HFFc6 (cell line): ENCODE measurements at places on chromosomes 5 and 9. TPM values are rescaled to one million over a fixed set of nuclear protein-coding genes. Genes with fewer than 3 reads are reported as not detected.

- no peak overlapping the region for H3K4me3 ChIP-seq
- H3K36me3 ChIP-seq: no peaks in the 10 kb centered on the region
- H3K27me3 ChIP-seq: no peaks in the 10 kb centered on the region
- no peak for DNase-seq
- H3K27ac ChIP-seq: no peak overlapping the region
- H3K4me1 ChIP-seq: no peaks in the 10 kb centered on the region
Measured at GRCh38 chr5:110644357-110644756, 82.1 kb downstream of the TMEM232 start.

DNA sequence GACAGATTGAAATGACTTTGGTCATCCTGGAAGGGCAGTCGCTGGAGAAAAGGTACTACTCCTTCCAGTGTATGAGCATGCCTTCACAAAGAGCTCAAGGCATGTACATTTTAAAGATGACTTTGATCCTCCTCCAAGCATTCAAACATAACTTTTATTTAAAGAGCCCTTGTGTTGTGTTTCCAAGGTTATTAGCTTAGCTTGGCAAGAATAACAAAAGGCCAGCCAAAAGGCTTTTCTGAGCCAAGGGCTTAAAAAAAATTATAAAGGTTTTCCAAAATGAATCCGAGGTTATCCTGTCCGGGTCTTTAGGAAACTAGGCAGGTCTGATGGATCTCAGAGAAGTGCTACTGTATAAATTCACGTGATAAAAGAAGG lies 71.0 kb upstream of the PLPP6 start:
- H3K27me3 ChIP-seq: peaks cover 18% of the 10 kb centered on the region
- H3K36me3 ChIP-seq: no peaks in the 10 kb centered on the region
- H3K4me1 ChIP-seq: peaks cover 4% of the 10 kb centered on the region; the same call in 1 of the 2 replicates
- no peak for DNase-seq

DNA sequence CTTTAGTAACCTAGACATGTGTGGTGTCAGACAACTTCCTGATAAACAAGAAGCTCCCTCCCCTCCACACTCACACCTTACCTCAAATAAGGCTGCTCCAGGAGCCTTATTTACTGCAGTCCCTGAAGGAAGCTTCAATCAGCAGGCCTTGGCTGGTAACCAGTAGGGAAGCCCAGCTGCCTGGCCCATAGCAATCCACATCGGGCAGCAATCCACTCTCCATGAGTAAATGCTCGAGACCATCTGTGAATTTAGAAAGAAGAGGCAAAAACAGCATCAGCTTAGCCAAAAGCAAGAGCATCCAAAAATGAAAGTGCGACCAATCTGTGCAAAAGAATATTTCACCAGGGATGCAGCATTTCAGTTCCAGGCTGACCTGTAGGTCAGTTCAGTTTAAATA lies 213.3 kb upstream of the TUSC1 start:
- H3K27me3 ChIP-seq: no peaks in the 10 kb centered on the region
- no peak overlapping the region for H3K27ac ChIP-seq
- H3K36me3 ChIP-seq: 0 out of 2 replicates have a peak, but pooled peaks cover 7% of the 10 kb centered on the region
- no peak overlapping the region for H3K4me3 ChIP-seq
- no peak for DNase-seq
- H3K4me1 ChIP-seq: no peaks in the 10 kb centered on the region

DNA sequence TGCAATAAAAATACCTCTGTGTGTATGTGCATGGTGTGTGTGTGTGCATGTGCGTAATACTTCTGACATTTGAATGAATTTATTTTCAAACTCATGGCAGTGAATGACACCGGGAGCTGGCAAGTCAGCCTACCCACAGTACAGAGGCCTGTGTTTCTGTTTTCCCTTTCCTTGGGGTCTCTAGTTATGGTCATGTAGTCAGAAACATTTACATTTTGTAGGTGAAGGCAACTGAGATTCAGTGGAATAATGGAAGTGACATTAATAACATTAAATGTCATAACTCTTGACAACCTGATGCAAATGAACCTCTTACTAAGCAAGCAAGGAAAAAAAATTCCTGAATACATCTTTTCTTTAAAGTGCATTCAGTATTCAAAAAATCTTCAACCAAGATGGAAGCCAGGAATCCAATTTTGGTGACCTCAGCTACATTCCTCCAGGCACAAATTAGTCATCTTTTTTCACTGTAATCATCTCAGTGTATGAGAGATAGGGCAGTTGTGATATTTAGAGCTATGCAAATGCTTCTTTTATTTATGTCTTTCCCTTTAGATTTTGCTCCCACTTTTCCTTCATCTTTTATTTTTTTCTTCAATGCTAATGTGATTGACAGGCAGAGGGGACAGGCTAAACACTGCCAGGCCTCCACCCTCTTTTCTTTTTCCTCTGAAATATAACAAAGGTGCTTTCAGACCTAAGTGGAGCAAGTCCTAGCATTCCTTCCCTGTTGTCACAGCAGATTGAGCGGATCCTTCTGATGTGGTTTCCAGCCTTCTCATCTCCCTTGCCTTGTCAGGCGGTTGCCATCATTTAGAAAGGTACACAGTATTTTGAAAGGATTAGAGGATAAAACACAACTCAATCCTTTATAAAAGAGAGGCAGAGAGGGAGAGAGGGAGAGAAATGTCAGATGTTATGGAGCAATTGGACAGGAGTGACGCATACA lies 569.8 kb upstream of the ADAMTS16 start:
- H3K4me3 ChIP-seq: no peak overlapping the region
- H3K4me1 ChIP-seq: no peaks in the 10 kb centered on the region
- H3K36me3 ChIP-seq: peaks cover 4% of the 10 kb centered on the region; the same call in 1 of the 2 replicates

The OTULINL gene
- total RNA-seq: 9.4 to 23.2 TPM (median 9.9 TPM) in 3 replicates

The C5orf24 gene
- 60.2 to 70.6 TPM (median 61.1 TPM) in 3 replicates for total RNA-seq

The GARIN3 gene
- total RNA-seq: not detected in 3 replicates

The SEMA4D gene
- total RNA-seq: not detected in 3 replicates
